T-cell (primary cell): ENCODE measurements at places on chromosomes 11 and 22.

DNA sequence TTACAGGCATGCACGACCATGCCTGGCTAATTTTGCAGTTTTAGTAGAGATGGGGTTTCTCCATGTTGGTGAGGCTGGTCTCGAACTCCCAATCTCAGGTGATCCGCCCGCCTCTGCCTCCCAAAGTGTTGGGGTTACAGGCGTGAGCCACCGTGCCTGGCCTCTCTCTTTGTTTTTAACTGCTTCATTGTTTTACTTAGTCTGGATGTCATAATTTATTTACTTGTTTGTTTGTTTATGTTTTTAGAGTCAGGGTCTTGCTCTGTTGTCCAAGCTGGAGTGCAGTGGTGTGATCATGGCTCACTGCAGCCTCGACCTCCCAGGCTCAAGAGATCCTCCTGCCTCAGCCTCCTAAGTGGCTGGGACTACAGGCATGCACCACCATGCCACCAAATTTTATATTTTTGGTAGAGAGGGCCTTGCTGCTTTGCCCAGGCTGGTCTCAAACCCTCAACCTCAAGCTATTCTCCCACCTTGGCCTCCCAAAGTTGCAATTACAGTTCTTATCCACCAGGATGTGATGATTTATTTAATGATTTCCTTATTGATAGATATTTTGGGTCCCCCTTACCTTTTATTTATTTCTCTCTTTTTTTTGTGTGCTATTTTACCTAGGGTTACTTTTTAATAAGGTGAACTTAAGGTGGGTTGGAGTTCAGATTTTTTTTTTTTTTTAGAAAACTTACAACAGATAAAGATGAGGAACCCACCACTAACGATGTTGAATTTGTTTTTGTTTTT lies 52.6 kb upstream of the ADA2 start:
- DNase-seq, result no peak

DNA sequence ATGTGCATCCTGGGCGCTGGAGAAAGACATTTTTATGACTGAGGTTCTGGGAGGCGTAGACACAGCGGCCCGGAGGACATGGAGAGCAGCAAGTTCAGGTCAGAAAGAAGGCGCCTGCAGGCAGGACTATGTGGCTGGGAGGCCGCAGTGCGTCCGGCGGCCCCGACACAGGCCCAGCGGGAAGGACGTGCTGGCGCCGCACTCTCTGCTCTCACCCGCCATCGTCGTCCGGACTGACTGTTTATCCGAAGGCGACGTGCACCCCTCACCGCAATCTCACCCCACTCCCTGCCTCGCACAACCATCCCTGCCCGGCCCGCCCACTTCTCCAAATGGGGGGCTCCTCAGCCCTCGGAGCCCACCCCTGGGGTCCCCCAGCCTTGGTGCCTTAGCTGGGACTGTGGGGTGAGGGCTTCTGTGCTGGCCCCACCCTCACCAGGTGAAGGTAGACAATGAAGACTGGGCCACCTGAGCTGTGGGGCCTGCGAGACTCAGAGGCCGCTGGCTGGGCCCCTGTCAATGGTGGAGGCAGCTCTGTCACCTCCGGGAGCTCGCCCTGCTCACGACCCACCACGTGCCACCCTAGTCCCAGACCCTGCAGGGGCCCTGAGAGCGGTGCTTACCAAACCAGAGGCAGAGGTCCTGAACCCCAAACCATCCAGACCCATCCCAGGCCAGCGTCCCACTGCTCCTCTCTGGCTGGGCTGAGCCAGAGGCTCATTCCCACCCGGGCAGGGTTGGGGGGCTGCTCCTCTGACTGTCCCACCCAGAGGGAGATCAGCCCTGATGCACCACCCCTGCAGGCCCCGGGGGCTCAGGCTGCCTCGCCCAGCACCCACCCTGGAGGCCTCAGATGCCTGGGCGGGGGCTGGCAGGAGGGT lies 16.2 kb upstream of the MUC5B start:
- DNase-seq, result no peak

DNA sequence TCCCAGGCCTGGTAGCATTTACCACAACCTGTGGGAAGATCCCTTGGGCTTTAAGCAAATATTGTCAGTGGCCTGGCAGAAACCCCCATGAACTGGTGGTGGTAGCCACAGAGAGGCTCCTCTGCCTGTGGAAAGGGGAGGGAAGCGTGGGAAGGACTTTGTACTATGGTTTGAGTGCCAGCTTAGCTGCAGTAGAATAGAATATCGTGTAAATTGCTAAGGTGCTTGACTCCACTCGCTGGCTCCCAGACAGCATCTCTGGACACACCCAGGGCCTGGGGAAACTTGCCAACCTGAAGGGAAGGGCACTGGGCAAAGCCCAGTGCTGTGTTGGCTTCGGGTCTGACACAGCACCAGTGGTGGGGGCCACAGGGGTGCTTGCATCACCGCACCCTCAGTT lies 52.6 kb downstream of the XRRA1 start:
- no peak for DNase-seq

GRCh38 chr11:95499516-95500135 lies 268.6 kb upstream of the SESN3 start:
- no peak for DNase-seq

GRCh38 chr22:17890245-17890671 lies 116.0 kb upstream of the BID start:
- DNase-seq, result no peak
